Psoas muscle (tissue), 8 donors: ENCODE measurements at places on chromosomes 7 and 10.

GRCh38 chr10:109451879-109452278 is 471.4 kb downstream of the XPNPEP1 start:
- no peak for DNase-seq

DNA sequence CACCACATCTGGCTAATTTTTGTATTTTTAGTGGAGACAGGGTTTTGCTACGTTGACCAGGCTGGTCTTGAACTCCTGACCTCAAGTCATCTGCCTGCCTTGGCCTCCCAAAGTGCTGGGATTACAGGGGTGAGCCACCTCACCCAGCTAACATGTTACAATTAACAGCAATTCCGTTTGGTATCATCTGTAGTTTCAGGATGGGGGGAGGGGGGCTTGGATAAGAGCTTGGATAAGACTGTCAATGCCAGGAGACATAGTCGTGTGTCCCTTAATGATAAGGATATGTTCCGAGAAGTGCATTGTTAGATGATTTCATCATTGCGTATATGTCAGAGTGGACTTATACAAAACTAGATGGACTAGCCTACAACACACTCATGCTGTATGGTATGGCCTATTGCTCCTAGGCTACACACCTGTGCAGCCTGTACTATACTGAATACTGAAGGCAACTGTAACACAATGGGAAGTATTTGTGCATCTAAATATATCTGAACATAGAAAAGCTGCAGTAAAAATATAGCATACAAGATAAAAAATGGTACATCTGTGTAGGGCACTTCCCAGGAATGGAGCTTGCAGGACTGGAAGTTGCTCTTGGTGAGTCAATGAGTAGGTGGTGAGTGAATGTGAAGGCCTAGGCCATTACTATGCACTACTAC is 103.9 kb upstream of the TNS3 start:
- no peak for DNase-seq

DNA sequence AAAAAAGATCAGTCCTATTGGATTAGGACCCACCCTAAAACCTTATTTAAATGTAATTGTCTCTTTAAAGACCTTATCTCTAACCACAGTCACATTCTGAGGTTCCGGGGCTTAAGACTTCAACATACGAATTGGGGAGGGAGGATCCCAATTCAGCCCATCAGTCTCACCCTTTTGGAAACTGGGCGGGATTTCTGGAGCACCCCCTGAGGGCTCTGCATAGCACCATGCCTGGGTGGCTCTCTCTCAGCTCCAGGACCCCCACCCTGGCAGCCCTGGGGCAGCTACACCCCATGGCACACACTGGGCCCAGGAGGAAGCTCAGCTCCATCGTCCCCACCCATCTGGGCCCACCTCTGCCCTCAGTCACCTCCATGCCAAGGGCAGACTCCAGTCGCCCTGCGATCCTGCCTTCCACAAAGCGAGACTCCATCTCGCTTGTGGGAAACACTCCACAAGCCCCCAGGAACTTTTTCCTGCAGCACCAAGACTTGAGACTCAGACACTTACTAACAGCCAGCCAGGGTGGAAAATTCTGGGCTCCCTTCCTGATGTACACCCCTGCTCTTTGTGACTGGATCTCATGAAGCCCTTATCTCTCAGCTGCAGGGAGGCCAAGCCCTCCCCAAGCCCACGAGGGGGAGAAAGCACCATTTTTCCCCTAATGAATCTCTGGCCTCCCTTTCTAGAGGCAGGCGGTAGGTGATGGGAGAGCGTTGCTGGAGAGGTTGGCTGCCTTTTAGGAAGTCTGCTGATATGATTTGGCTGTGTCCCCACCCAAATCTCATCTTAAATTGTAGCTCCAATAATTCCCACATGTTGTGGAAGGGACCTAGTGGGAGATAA is 90.8 kb upstream of the KDM7A start:
- no peak for DNase-seq

DNA sequence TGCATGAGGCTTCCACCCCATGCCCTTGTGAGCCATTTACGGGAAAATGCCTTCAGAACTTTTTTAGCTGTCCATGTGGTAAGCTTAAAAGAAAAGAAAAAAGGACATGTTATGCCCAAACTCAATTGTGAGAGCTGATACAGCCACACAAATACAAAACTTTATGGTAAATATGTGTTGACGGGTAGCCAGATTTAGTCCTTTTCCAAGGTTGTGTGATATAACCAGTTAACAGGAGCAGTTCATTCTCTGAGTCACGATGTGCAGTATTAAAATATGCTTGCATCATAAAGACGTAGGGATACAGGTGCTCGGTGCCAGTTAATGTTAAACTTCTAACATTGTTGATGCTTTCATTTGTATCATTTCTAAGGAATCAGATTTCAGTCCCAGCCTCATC is 350.4 kb downstream of the DNAJB6 start:
- no peak for DNase-seq

- no peak for DNase-seq
Measured at GRCh38 chr7:158391141-158391540, 196.5 kb downstream of the PTPRN2 start.
